HAP-1 (cell line): ENCODE measurements at places on chromosomes 11 and 22.
A peak's percentile ranks its signal among the peaks of the same experiment; 100 is the strongest.

DNA sequence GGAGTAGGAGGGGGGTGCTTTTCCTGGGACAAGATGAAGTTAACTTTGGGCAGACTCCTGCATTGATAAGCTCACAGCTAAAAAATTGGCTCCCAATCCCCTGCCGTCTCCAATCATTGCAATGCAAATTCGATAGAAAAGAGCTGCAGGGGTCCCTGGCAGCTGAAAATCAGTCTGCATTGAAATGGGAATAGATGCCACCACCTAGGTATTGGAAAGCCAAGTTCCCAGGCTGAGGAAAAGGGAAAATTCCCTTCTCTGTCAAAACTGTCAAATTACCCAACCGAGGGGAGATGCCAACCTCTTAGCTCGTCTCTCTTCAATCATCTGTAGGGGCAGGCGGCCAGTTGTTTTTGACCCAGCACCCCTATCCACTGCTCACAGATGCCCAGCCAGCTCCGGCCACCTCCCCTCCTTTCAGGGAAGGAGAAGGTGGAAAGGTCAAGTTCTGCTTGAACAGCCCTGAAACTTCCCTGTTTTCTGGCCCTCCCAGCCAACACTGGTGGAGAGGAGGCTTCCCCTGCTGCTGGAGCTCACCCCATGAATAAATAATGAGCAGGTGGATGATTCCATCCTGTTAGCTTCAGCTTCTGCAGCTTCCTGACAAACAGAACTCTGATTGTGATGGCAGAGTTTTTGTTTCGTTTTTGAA is 916.3 kb downstream of the TBC1D22A start:
- no peak for DNase-seq

DNA sequence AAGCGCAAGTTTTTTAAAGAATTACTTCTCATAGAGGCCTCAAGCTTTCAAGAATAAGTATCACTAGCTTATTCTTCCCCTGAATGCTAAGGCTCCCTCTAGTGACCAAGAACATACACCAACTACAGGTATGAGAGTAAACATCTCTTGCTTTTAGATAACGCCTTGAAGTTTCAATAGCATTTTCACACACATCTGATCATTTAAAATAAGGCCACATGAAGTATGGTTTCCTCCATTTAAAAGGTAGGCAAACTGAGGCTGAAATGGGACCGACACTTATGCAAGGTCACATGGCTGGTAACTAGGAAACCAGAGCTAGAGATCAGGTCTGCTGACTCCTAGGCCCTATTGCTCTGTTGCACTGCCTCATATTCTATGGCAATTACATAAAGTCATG is 66.5 kb downstream of the CCDC34 start:
- peak; percentile 16 for DNase-seq

DNA sequence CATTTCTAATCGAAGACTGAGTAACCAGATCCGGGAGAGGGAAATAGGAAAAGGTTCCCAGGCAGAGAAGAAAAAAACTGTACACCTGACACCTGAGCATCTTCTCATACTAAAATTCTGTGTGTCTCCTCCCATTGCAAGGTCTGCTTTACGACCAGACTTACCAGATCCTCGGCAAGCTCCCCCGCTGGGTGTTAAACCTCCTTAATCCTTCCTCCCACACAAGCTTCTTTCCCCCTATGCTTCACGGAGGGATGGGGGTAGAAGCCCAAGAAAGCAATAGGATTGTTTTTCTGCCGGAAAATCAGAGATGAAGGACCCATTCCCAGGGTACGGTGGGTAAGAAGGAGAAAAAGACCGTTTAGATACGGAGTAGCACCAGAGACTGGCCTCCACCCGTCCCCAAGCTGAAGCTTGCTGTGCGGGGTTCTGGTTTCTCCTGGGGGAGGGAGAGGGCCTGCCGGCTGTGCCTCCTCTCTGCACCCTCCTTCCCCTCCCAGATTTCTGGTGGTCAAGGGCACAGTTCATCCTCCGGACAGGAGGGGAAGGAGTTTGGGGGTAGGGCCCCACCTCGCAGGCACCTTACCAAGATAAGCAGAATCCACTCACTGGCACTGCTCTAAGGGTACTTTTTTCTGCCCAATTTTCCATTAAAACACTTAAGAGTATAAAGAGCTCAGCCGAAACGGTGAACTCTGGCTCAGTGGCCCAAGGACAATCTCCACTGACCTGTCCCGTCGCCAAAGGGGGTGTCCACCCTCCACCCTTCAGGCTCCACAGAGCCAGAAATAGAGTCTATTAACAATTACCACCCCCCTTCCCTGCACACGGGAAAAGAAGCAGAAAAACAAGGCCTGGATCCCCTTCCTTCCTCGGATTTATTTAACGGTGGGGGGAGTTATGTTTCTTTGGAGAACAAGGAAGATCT is 1.2 kb downstream of the TOB2 start:
- peak; percentile 77 for DNase-seq

GRCh38 chr22:39312410-39312809 is 7.0 kb downstream of the RPL3 start:
- no peak for DNase-seq

- no peak for DNase-seq
Observed at GRCh38 chr11:95239871-95240649, 9.1 kb upstream of the SESN3 start.

DNA sequence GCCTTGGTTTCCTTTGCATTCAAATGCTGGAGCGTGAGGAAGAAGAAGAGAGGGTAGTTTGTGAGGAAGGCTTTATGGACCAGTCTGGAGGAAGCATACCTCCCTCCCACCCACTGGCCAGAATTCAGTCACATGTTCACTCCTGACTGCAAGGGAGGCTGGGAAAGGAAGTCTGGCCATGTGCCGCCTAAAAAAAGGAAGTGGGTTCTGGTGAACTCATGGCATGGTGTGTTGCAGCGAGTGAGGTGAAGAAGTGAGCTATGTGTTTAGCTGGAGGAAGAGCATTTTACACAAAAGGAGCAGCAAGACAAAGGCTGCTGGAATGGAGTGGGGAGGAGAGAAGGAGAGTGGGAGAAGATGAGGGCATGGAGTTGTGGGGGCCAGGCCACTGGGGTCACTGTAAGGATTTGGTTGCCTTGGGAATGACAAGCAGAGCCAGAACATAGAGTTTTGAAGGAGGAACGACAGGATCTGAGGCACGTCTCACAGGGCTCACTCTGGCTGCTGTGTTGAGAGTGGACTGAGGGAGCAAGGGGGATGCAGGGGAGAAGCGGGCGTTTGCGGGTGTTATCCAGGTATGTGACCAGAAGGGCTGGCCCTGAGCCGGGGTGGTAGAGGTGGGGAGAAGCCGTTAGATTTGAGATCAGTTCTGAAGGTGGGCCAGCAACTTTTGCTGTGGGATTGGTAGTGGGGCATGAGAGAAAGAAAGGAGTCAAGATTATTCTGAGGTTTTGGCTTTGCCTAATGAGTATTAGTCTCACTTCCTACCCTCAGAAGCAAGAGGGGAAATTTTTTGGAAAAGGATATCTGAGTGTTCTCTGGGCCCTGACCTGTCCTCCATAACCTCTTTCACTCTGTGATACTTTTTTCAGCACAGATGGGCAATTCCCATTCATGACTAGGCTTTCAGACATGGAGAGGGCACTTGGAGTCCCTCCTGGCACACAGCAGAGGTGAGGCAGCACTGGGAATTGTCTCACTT is 26.4 kb downstream of the BMAL1 start:
- DNase-seq, result no peak

- no peak for DNase-seq
Observed at GRCh38 chr11:133198438-133198837, 333.9 kb downstream of the OPCML start.

- no peak for DNase-seq
Observed at GRCh38 chr11:12762696-12763324, 88.6 kb downstream of the TEAD1 start.

- DNase-seq, result no peak
Observed at GRCh38 chr11:120385655-120386054, 49.4 kb downstream of the ARHGEF12 start.
